GM23338 (cell line): ENCODE measurements at places on chromosomes 3 and 15. TPM values are rescaled to one million over a fixed set of nuclear protein-coding genes. Genes with fewer than 3 reads are reported as not detected.

GPR149 gene
- 0.21 TPM in 1 of 2 replicates, not detected in the other for total RNA-seq

C3orf62 gene
- total RNA-seq = 2.4 and 5.4 TPM in 2 replicates

BDH1 gene
- 11.2 and 18.1 TPM in 2 replicates for total RNA-seq

WDR49 gene
- total RNA-seq = 0.08 and 1.4 TPM in 2 replicates

RASGRP1 gene
- 1.1 and 1.2 TPM in 2 replicates for total RNA-seq

MKRN3 gene
- not detected in 2 replicates for total RNA-seq

SLC15A2 gene
- total RNA-seq = 0.90 and 5.2 TPM in 2 replicates

IGDCC3 gene
- 26.3 and 30.7 TPM in 2 replicates for total RNA-seq

SLC7A14 gene
- 0.49 and 0.58 TPM in 2 replicates for total RNA-seq

GATM gene
- 17.5 and 21.6 TPM in 2 replicates for total RNA-seq

GRCh38 chr15:67670647-67671305 lies 128.3 kb downstream of the MAP2K5 start:
- no peak for DNase-seq

DNA sequence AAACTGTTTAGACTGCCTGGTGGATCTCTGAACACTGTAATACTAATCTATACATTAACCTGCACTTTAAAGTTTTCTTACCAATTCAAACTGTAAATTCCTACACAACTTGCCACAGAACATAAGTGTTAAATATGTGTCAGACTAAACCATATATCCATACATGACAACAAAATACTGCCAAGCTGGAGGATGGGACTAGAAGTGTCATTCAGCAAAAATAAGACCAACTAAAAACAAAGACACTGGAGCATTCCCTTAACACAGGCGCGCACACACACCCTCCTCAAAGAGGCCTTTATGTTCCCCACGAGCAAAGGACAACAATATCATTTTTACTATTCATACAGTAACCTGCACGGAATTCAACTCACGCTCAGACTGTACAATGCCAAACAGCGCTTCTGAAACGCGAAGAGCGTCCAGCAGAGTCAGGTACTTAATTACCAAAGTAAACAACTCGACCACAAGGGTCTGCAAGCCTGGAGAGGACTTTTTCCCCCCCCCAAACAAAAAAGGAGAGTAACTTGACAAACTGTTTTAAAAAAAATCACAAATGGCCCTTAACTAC lies 1.1 kb downstream of the DCUN1D1 start:
- no peak for DNase-seq

DNA sequence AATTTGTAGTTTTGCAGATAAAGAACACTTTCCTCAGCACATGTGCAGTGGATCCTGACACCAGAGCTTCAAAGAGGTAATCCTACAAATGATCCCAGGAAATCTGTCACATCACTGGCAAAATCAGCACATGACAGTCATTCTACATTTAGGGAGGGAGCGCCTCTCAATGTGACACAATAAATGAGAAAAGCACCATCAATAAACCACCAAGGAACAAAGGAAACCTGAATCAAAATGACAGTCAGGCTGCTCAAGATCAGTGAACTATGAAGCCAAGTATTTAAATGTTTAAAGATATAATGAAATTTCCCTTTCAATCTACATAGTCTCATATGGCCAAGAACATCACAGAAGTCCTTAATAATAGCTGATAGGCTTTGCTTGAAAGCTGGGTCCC lies 119.5 kb downstream of the LRRN1 start:
- no peak for DNase-seq

- DNase-seq = no peak
Observed at GRCh38 chr3:134365766-134366065, 8.5 kb downstream of the AMOTL2 start.

GRCh38 chr3:143595456-143596077 lies 252.7 kb downstream of the SLC9A9 start:
- no peak for DNase-seq

DNA sequence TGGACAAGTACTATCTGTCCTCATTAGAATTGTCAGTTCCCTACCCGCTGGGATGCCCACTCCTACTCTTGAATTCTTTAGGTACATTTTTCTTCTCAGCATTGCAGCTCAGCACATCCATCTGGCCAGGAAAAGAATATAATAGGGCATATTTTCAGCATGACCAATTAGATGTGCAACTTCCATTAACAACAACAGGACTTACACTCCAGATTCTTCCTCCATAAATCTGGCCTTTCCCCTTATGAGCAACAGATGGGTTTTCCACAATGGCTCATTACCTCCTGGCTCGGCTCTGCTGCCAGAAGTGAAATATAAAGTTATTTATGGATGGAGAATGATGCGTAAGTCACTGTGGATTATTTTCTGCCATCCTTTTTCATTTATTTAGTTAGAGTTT lies 443.8 kb upstream of the TGFBR2 start:
- DNase-seq = no peak

DNA sequence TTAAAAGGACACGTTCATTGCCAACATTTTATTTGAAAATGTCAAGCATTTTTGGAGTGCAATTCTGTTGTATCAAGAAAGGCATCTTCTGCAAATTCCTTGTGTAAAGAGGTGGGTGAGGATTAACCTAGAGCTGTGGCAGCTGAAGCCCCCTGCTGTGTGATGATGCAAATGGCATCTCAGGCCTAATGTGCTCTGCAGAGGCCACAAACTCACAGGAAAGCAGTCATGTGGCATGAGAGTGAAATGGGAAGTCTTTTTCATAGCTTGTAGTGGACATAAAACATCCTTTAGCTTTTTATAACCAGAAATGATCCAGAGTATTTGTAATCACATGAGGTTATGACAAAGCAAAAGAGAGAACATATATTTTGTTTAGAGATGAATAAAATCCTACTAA lies 6.4 kb downstream of the CADM2 start:
- DNase-seq = peak; percentile 93

DNA sequence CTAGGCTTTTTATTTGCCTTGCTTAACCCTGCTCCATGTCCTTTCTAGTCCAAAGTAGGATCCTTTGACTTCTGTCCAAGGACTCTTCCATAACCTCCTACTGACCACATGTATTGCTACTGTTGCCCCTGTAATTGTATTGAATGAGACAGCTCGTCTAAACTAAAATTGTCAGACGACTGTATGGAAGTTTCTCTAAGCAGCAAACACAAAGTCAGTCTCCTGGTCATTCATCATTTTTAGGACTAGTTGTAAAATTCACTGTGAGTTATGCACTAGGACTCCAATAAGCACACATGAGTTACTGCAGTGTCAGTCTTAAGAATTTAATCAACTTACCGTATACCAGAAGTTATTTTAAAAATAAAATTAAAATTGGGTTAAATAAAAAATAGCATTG lies 32.8 kb downstream of the SLTM start:
- no peak for DNase-seq

DNA sequence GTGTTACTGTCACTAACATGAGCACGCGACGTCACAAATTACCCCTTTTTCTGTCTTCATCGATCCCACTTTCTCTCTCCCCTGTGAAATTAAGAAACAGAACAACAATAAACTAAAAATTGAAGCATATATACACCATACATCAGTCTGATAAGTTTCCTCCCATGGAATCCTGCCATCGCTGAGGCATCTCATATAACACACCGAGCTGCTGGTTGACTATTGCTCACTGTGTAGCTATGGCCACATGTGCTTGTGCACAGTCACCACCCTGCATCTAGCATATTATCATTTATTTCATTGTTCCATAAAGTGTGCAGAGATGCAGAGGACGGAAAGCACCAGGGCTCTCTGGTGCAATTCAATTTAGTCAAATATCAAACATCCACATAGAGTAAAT lies 777.9 kb upstream of the ARRDC4 start:
- no peak for DNase-seq

GRCh38 chr3:169659096-169659819 lies 4.3 kb downstream of the MECOM start:
- peak; percentile 62 for DNase-seq

DNA sequence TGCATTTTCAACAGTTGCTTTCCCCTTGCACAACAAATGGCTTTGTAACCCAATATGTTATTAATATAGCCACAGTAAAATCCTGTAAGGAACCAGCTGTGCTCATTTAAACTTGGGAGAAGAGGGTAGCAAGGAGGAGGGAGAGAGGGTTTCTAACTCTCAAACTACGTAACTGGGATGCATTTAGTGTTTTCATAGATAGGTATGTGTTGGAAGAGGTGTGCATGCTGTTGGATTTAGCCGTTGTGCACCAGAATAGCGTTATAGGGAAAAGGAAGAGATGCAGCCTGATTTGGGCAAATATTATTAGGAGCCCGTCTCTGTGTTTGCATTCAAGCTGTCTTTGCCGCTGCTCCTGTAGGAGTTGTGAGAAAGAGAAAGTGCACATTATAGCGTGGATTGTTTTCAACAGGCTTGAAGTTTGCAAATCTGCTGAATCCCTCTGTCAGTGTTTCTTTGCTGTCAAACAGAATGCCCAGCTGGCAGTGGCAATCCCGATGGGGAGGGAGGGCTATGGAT lies 39.4 kb downstream of the ARPP21 start:
- no peak for DNase-seq

GRCh38 chr3:126557415-126557745 lies 1.4 kb downstream of the C3orf22 start:
- DNase-seq = no peak

GRCh38 chr15:40080104-40080503 lies 28.6 kb downstream of the BMF start:
- DNase-seq = no peak

DNA sequence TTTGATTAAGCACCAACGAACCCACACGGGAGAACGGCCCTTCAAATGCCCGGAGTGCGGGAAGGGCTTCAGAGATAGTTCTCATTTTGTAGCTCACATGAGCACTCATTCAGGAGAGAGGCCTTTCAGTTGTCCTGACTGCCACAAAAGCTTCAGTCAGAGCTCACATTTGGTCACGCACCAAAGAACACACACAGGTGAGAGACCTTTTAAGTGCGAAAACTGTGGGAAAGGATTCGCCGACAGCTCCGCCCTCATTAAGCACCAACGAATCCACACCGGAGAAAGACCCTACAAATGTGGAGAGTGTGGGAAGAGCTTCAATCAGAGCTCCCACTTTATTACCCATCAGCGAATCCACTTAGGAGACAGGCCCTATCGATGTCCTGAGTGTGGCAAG lies 8.7 kb downstream of the ZNF774 start:
- DNase-seq = no peak

DNA sequence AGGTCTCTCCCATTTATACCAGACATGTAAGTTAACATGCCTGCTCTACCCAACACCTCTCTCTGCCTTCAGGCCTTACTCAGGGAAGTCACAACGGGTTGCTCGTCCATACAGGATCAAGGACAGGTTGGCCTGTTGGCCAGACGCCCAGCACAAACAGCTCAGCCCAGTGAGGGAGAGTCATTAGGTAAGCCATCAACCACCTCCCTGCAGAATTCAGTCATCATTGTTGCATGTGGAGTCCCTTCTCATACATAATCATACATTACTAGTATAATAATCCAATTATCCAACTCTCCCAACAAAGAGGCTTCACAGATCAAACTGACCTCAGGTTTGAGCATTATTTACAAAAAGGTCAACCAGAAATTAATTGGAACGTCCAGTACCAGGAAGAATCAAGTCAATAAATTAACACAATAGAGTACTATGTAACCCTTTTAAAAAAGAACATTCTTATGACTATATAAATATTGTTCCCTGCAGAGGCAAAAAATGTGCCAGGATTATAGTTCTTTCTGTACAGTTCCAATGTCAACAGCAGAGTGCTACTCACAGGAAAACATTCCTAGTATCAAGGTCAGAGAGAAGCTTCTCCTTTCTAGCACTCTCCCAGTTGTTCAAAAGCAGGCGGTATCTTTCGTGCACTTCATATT lies 33.2 kb downstream of the HOMER2 start:
- DNase-seq = no peak

DNA sequence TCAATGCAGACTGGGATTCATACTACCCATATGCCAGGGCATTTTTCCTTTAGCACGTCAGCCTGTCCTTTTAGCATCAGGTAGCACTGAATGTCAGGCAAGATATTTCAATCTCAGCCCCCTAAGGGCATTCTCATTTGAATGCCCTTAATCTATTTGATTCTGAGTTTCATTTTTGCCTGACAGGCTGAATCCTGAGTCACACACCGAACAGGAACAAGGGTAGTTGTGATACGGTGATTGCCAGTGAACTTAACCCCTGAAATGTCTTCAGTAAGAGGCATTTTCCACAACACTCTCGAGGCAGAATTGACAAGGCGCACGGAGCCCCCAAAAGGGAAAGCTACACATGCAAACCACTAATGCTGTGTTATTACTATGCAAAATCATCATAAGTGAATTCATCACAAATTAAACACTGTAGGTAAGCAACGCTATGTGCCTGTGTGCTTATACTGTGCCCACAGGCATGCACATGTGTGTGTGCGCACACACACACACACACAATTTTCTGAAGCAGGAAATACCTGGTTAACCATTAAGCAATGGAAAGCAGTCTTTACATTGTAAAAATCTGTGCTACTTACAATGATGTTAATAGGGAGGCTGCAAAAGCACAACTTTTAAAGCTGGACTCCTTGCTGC lies 130.4 kb downstream of the ZNF385D start:
- DNase-seq = no peak

DNA sequence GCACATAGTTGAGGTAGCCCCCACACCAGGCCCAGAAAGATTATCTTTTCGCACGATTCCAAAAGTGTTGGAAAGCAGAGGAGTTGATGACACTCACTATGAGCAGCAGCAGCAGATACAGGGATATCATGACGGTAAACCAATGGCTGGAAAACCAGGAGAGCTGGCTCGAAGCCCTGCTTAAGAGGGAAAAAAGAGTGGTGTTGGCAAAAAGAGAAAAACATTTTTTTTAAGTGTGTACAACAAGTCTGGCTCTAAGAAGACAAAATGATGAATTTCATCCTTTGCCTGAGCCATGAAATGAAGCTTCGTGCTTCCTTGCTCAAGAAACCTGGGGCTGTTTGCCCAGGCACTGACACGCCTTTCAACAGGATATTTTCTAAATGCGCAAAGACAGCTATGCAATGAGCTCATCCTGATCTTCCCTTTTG lies 27.3 kb downstream of the PARP16 start:
- DNase-seq = no peak

- no peak for DNase-seq
Observed at GRCh38 chr3:158213461-158213860, 103.6 kb downstream of the RSRC1 start.

GRCh38 chr15:26504009-26504408 lies 268.9 kb downstream of the GABRB3 start:
- DNase-seq = no peak

- DNase-seq = no peak
Observed at GRCh38 chr15:73909651-73910050, 16.6 kb upstream of the LOXL1 start.

DNA sequence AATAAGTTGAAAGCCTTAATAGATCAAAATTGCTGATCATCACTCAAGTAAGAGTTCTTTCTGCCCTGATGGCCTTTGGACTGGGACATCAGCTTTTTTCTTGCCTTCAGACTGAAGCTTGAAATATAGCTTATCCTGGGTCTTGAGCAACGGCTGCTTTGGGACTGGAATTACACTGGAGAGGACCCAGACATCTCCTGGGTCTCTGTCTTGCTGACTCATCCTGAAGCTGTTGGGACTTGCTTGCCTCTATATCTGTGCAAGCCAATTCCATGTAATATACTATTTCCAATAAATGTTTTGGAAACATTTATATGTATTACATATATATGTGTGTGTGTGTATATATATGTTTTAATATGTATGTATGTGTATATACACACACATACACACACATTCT lies 260.2 kb downstream of the PDZRN3 start:
- no peak for DNase-seq
